ENCODE measurements at places on chromosomes 2 and 18.

- DNase-seq: no peak
Observed at GRCh38 chr18:63151539-63151938, 168.0 kb downstream of the BCL2 start.

DNA sequence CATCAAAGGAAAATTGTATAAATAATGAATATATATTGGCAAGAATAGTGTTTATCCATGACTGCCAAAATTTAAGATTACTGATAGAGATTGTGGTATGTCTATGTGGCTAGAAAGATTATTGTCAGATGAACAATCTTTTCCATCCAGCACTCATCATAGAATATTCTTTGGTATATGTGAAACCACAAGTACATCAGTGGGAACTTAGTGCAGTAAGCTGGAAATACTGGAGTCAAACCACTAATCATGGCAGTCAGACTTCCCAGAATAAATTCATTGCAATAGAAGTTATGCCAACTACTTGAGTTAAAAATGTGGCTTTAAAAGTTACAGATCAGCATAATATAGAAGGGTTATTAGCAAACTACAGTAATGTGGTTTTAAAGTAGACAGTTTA lies 310.3 kb downstream of the GULP1 start:
- DNase-seq: no peak

GRCh38 chr2:148990968-148991367 lies 47.5 kb upstream of the LYPD6B start:
- DNase-seq: no peak

GRCh38 chr18:2089396-2089795 lies 481.9 kb downstream of the METTL4 start:
- DNase-seq: no peak

- DNase-seq: peak; percentile 2
Observed at GRCh38 chr18:616380-616995, 19.7 kb downstream of the CLUL1 start.

DNA sequence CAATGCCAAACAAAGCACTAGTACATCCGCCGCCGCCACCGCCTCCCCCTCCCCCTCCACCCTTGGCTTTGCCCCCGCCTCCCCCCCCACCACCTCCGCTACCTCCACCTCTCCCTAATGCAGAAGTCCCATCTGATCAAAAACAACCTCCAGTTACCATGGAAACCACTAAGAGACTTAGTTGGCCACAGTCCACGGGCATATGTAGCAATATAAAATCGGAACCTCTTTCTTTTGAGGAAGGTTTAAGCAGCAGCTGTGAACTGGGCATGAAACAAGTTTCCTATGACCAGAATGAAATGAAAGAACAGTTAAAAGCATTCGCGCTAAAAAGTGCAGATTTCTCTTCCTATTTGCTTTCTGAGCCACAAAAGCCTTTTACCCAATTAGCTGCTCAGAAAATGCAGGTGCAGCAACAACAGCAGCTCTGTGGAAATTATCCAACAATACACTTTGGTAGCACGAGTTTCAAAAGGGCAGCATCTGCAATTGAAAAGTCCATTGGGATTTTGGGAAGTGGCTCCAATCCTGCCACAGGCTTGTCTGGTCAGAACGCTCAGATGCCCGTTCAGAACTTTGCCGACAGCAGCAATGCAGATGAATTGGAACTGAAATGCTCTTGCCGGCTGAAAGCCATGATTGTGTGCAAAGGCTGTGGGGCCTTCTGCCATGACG lies 168.0 kb downstream of the ASXL3 start:
- peak; percentile 22 for DNase-seq

- DNase-seq: no peak
Observed at GRCh38 chr2:157443795-157444640, at the start of gene CYTIP. TSS of gene CYTIP (minus strand) at chr2:157444089. CDS start at chr2:157444020, 69 bp downstream.

GRCh38 chr18:9851511-9851910 lies 34.3 kb upstream of the TXNDC2 start:
- DNase-seq: no peak

GRCh38 chr2:26302846-26303245 lies 43.1 kb upstream of the SELENOI start:
- no peak for DNase-seq

DNA sequence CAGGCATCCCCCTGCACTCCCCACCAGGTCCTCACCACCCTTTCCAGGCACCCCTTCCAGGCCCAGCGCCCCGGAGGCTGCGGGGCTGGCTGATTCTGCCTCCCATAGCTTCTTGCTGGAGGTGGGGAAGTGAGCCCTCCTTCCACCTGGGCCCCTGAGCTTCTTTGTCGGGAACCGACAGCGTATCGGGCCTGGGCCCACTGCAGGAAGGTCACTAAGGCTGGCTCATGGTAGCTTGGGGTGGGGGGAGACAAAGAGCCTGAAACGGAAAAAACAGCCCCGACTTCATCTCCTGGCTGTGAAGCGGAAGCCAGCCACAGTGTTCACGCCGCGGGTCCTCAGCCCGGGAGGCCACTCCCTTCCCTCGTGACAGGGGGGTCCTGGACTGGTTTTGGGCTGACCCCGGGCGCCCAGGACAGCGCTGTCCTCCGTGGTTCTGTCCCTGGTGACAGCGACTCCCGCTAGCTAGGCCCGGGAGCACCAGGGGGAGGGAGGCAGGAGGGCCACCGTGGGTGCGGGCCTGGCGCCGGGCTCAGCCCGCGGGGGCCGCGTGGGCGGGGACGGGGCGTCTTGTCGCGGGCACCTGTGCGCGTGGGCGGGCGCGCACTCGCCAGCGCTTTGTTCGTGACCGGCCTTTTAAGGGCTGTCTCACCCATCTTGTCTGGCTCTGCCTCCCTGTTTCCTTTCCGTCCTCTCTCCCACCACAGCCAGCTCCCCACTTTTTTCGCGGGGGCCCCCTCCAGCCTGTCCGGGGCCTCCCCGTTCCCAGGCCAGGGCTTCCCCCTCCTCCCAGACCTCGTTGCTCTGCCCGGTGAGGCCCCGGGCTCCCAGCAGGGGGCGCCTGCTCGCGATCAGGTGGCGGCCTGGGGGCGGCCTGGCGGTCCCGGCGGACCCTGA lies 64.9 kb downstream of the DNMT3A start:
- DNase-seq: no peak

DNA sequence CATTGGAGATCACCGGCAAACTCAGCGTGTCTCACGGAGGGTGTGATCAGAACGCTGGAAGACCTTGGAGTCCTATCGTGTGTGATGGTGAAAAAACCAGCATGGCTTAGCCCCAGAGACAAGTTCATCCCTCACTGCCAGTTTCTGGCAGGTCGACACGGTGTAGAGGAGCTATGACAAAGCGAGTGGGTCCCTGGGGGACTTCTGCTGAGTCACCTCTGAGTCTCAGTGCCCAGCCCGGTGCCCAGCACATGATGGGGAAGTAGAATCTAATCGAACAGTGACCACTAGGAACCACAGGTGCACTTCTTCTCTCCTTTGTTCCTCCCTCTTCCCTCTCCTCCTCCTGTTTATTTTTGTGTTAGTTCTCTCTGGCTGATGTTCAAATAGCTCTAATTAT lies 45.9 kb upstream of the KCNF1 start:
- DNase-seq: no peak

DNA sequence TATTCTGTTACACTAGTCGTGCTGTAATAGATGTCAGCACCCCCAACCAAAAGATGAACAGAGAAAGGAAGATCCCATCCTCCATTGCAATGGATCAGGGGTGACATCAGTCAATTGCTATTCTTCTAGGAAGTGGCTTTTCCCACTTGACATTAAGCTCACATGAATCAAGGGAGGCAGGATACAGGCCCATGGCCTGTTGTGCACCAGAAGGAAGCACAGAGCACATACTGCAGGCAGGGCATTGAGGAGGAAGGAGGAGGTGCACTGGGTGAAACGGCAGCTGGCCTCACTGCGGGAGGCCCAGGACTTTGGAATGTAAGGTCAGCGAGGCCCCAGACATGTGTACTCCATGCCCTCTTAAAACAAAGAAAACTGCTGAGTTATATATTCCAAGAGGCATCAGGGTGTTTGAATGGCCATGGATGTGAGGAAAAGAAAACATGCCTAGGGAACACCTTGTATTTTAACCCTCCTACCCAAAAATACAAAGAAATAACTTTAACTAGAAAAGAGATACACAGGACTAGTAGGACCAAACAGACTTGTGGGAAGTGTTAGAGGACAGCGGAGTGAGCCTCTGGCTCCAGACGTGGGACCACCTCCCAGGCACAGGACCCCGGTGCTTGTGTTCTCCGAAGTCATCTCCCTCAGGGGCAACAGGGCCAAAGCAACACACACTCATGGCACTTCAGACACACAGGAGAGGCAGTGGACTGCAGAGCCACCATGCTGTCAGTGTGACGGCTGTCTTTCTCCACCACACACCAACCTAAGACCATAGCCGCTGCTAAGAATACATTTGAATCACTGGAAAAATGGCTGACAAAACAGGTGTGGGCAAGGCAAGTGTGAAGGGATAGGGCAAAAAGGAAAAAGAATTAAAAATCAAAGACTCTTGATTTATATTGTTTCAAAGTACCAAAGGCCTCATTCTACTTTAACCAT lies 51.4 kb upstream of the RIOK3 start:
- DNase-seq: peak; percentile 22

DNA sequence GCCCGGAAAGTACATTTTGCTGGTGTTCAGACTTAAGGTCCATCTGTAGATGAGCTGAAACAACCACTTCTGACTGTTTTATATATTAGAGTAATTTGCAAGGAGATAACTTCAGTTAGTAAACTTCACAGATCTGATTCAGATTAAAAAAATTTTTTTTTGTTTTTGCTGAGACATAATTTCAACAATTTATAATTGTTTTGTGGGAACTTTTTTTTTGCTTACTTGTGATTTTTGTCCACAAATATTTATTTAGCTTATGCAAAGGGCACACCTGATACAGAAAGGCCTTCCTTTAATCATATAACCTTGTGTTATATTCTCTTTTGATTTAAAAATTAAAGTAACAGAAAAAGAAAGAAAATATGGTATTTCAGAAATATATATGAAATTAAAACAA lies 9.6 kb upstream of the SCN9A start:
- DNase-seq: no peak

DNA sequence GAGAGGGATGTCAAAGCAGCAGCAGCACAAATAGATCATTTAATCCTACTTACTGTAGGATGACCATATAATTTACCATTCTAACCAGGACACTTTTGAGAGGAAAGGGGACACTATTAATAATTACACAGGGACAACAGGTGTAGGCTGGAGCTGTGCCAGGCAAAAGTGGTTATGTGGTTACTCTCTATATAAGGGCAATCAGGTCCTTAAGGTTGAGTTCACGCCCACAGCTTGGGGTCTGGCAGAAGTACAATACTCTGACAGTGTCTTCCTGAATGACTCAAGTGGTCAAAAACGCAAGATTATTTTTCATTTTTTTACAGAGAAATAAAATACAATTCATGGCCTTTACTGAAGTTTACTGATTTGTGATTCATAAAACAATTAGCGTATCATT lies 2.8 kb downstream of the PREPL start:
- DNase-seq: no peak

DNA sequence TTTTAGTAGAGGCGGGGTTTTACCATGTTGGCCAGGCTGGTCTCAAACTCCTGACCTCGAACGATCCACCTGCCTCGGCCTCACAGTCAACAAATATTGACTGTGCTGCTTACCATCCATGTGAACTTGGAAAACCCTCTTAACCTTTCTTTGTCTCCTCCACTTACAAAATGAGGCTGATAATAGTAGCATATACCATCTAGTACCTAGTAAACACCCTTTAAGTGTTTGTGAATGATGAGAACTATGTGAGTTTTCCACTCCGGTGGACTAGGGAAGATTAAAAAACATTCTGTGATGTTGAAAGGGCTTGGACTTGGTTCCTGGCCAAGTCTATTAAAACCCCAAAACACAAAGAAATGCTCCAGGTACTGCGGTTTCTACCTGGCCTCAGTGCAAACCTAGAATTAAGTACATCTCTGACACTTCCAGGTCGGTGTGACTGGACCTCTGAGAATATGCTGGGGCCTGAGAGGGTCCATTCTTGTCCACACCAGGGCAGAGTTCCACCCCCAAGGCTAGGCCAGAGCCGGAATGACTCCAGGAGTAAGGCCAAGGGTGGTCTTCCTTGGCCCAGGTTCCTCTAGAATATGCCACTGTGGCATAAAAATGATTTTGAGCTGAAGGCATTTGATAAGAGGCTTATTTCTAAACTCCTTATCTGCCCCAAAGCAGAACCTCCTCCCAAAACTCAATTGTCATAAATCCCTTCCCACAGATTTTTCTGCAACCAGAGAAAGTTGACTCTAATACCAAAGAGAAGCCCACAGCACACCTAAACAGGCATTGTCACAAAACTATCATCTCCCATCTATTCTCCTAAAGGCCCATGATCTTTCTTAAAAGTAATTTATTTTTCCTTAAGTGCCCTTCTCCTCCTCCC lies 217.5 kb downstream of the TGIF1 start:
- no peak for DNase-seq

DNA sequence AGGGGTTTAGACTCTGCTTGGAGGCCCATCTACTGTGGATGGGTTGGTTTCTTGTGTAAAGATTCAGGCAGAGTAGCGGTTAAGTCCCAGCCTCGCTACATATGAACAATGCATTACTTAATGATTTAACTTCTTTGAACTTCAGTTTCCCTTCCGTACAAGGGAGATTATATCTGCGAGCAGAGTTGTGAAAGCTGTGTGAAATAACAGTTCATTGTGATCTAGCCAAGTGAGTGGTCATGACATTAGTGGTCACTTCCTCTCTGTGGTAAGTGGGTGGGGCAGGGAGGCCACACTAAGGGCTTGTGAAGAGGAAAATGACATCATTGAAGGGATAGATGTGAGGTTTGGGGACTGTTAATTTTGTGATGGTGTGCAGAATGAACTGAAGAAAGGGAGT lies 14.1 kb upstream of the MEX3C start:
- no peak for DNase-seq

GRCh38 chr2:124316881-124317605 lies 292.0 kb downstream of the CNTNAP5 start:
- peak; percentile 12 for DNase-seq

DNA sequence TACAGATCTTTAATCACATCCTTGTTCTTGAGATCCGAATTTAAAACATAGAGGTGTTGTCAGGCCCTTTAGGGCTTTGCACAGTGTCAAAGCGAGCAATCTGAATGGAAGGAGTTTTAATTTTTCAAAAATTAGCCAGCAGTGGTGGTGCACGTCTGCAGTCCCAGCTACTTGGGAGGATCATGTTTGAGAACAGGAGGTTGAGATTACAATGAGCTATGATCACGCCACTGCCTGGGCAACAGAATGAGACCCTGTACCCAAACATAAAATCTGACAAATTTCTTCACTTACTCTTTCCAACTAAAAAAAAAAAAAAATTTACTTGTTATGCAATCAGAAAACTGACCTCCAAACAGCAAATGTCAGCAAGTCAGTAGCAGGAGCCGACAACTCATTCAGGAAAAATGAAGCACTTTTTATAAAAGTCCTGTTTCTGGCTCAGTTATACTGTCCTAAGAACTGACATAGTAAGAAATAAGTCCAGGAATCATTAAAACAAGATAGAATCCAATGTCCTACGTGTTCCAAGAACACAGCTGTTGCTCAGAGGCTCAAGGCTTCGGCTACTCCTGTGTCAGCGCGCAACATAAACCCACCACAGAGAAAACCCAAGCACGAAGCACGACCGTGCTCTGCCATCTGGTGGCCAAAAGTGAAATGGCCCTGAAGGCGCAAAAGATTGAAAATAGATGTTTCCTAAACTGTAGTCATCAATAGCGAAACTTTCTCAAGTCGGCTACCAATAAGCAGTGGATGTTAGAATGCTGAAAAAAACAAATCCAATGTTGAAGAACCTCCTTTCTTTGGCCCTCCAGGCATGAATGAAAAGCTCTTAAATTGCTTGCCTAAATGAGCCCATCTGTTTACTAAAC lies 138.1 kb downstream of the INO80D start:
- DNase-seq: peak; percentile 72

GRCh38 chr18:51668607-51669006 lies 471.1 kb upstream of the MEX3C start:
- peak; percentile 3 for DNase-seq

- no peak for DNase-seq
Observed at GRCh38 chr18:37309059-37309458, 256.5 kb downstream of the CELF4 start.
